HuH-7 (cell line): ENCODE measurements at places on chromosomes 13 and 19.

DNA sequence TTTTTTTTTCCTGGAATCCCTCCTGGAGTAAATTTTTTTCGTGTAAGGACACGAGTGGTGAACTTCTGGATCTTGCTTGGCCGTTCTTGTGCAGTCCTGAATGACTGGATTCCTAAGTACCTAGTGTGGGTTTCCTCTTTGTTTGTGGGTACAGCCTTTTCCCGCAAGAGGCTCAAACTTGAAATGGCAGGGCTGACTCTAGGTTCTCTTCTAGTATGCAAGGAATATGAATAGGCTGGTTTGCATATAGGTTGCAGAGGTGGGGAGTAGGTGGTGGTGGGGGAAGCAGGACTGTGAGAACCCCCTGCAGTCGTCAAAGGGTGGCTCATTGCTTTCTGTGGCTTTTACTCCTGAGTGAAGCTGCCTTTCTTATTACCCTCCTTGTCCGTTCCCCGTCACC, 13.6 kb downstream of the UBAC2 start:
- DNase-seq = no peak

DNA sequence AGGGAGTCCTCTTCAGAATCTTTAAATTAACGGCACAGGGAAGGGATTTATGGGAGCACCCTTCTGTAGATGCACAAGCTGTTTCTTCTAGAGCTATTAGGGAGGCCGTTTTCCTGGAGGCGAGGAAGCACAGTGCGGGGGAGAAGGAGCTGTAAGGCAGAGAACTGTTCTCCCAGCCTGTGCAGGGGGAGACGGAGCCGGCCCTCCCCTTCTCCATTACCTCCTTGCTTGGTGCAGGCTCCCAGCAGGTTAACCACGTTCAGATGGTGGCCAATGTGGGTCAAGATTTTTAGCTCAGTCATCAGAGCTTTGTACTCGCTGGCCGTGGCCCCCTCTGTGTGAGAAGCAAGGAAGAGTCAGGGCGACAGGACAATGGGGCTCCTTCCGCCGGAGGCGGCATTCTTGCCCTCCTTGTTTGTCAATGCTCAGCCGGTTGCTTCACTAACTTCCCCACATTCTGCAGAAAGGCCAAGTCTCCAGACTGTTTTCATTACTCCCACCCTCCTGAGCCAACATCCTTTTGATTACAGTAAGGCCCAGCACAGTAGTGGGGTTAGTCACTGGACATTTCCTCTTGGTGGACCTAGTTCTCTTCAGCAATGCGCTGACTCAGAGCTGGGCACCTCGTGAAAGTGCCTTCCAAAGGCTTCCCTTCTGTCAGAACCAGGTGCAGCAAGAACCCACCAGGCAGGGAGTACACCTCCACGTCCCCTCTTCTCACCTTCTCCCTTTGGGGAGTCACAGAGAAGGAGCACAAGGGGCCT, 165.4 kb downstream of the FLT1 start:
- DNase-seq = no peak

DNA sequence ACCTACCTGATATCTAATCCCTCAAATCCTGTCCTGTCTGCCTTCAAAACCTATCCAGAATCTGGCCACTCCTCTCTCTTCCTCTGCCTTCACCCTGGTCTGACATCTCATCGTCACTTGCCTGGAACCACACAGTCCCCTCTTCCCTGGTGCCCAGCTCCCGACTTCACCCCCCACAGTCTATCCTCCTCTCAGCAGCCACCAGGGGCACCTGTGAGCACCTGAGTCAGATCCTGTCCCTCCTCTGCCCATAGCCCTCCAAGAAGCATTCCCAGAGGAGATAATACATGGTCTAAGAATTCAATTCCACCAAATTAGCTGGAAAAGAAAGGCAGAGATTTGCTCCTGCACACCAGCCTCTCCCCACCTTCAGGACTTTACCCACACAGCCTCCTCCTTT, 48.9 kb downstream of the ZNRF4 start:
- DNase-seq = no peak

- DNase-seq = no peak
Observed at GRCh38 chr13:77300176-77301037, 26.5 kb downstream of the MYCBP2 start.

GRCh38 chr13:23570921-23571315, 706 bp downstream of the TNFRSF19 start:
- DNase-seq = no peak

DNA sequence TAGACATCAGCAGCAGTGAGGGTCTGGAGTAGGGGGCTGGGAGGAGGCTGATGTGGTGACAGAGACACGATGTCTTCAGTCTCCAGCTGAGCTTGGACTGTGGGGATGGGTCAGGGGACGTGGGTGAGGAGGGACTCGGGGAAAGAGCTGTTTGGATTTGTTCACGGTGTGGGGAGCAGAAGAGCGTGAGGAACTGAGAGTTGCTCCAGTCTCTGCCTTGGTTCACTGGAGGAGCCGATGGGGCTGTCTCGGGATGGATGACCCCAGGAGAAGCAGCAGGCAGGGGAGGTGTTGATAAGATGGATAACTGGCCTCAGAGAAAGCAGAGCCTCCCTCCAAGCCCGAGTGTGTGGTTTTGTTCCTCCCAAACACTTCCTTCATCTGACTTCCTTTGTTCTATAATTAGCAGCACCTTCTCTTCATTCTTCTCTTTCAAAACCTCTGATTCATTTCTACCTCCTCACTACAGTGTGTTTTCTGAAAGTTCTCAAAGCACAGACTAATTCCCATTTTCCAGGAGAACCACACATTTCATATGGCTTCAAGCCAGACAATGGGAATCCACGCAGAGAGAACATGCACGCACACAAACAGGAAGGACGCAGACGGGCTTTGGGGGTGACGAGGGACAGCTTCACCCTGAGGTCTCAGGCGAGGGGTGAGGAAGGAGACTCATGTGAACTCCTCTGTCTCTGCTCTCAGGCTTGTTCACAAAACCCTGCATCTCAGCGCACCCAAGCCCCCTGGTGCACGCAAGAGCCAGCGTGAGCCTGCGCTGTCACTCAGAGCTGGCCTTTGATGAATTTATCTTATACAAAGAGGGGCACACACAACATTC, 18.6 kb downstream of the LAIR2 start:
- DNase-seq = no peak

DNA sequence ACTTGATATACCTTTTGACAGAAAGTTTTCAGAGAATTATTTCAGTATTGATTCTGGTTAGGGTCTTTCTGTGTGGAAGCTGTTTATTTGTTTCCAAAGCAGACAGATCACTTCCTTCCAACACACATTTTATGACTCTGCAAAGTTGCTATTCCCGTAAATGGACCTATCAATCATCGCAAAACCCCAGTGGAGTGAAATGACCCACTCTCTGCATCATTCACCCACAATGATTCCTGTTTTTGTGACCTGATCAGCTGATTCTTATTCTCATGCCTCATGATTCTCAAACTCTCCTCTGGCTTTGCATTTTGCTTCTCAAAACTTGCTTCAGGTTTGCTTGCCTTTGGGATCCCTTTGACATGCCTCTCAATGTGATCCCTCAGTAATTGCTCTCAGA, 453.7 kb downstream of the PCDH17 start:
- DNase-seq = no peak

- DNase-seq = no peak
Observed at GRCh38 chr19:39030854-39031367, 1.4 kb downstream of the FBXO27 start.
